Activated T-helper 17 cell treated with anti-CD3 and anti-CD28 coated beads, Interleukin-2, amount 50 U/mL, for 72 hours (primary cell): ENCODE measurements at places on chromosomes 2 and 18.

DNA sequence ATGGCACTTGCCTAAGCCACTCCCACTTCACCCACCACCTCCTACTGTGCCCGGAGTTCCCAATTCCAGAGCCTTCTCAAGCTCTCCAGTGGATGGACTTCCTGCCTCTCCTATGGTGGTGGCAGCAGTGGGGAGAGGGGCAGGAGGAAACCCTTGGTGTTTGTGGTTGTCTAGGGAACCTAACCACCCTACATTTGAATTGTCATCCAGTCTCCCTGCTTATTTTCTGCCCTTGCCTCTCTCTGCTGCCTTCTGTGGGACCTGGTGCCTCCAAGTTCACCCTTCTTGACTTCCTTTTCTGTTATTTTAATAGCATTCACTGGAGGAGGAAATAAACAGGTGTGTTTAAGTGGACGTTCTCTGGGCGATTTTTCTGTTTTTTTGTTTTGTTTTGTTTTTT is 50.0 kb upstream of the HPCAL1 start:
- no peak overlapping the region for H3K4me3 ChIP-seq
- H3K27ac ChIP-seq: no peak overlapping the region
- H3K27me3 ChIP-seq: peaks cover 2% of the 10 kb centered on the region
- no peak for ATAC-seq
- no peaks in the 10 kb centered on the region for H3K4me1 ChIP-seq

DNA sequence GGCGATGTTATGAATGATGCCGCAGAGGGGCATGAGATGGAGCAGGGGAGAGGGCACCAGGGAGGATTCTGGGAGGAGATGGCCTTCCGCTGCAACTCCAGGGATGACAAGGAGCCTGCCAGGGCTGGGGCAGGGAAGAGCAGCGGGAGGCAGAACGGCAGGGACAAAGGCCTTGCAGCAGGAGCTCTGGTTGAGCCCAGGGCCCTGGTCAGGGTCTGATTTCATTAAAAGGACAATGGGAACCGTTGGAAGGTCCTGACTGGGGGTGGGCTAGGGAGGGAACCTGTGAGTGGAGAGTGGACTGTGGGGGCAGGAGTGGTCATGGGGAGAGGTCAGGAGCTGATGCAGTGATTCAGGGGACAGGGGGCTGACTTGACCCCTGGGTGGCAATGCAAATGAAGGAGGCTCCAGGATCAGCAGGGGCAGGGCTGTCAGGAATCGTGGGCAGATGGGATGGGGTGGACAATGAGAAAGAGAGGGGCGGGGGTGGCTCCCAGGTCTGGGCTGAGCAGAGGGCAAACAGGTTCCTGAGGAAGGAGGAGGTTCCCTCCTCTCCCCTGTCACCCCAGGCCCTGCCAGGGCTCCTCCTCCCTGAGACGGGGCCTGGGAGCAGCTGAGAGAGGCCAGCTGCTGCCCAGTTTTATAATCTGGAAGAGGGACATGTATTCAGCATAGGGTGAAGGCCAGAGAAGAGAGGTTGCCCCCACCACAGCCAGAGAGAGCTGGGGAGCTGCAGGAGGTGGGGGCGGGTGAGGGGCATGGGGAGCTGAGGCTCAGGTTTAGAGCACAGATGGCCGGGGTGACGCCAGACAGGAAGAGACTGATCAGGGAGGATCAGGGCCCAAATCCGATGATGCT is 7.3 kb upstream of the DUSP2 start:
- H3K4me3 ChIP-seq: no peak overlapping the region
- peaks cover 11% of the 10 kb centered on the region for H3K36me3 ChIP-seq
- no peak for ATAC-seq
- no peaks in the 10 kb centered on the region for H3K27me3 ChIP-seq
- peak overlapping the region; percentile 67 for H3K27ac ChIP-seq

DNA sequence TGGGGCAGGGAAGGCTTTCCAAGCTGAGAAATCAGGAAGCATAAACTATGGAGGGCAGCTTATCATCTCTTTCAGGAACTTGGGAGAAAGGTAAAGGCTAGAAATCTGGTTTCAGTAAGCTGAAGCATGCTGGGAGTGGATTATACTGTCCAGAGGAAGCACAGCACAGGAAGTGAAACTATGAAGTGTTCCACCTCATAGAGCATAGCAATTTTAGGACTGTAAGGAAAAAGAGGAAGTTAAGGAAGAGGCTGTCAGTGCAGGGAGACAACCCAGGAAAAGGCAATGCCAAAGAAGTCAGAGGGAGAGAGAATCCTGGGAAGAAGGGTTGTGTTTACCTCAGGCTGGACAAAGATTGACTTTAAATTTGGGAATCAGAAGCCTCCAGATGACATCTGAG is 51.9 kb downstream of the EFEMP1 start:
- H3K27me3 ChIP-seq: peaks cover 11% of the 10 kb centered on the region
- ATAC-seq: no peak
- no peak overlapping the region for H3K27ac ChIP-seq
- no peak overlapping the region for H3K4me3 ChIP-seq
- no peaks in the 10 kb centered on the region for H3K36me3 ChIP-seq

GRCh38 chr18:46636040-46636630 is 20.9 kb downstream of the LOXHD1 start:
- H3K27me3 ChIP-seq: no peaks in the 10 kb centered on the region
- no peak overlapping the region for H3K4me3 ChIP-seq
- no peaks in the 10 kb centered on the region for H3K4me1 ChIP-seq
- H3K36me3 ChIP-seq: no peaks in the 10 kb centered on the region
- no peak for ATAC-seq

DNA sequence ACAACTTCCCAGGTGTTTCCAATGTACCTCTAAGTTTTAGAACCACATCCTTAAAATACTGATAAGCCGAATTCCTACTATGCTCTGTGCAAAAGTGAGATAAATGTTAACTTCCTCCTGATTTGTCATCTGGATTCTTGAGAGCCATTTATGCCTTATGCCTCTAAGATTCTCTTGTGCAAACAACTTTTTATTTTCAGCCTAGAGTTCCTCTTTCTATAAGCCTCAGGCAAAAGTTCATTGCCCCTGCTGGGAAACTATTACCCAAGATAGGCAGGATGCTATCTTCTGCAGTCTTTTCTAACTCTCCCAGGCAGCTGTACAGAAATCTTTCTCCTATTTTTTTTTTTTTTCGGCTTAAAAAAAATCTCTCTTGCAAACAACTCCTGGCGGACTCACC is 216.1 kb downstream of the KCNJ3 start:
- no peak overlapping the region for H3K27ac ChIP-seq
- ATAC-seq: no peak
- no peak overlapping the region for H3K4me3 ChIP-seq
- no peaks in the 10 kb centered on the region for H3K36me3 ChIP-seq

- H3K4me3 ChIP-seq: no peak overlapping the region
- no peaks in the 10 kb centered on the region for H3K4me1 ChIP-seq
- no peak overlapping the region for H3K27ac ChIP-seq
- H3K27me3 ChIP-seq: no peaks in the 10 kb centered on the region
- ATAC-seq: no peak
Observed at GRCh38 chr2:34950797-34951196, 1351.7 kb upstream of the FAM98A start.

DNA sequence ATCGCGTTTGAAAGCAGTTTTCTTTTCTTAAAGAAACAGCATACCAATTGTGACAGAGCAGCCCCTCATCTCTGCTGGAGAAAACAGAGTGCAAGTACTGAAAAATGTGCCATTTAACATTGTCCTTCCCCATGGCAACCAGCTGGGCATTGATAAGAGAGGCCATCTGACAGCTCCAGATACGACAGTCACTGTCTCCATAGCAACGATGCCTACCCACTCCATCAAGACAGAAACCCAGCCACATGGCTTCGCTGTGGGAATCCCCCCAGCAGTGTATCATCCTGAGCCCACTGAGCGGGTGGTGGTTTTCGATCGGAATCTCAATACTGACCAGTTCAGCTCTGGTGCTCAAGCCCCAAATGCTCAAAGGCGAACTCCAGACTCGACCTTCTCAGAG is 9.5 kb downstream of the GRHL1 start:
- peaks cover 13% of the 10 kb centered on the region for H3K4me1 ChIP-seq
- peaks cover 4% of the 10 kb centered on the region for H3K27me3 ChIP-seq
- H3K27ac ChIP-seq: no peak overlapping the region
- no peaks in the 10 kb centered on the region for H3K36me3 ChIP-seq
- no peak for ATAC-seq

DNA sequence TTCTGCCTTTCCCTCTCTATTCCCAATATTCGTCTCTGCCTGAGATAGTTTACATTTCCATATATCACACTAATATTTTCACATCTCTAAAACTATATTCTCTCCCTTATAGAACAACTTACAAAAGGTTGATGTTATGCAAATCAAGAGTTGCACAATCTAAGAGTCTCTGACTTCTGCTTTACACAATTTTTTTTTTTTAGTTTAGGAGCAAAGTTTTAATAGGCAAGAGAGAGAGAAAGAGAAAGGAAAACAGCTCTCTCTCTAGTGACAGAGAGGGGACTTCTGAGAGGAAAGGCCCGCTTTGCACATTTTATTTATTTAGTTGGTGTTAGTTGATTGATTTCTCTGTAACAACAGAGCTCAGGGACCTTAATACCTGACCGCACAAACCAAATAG is 380.2 kb downstream of the TXNL1 start:
- no peaks in the 10 kb centered on the region for H3K36me3 ChIP-seq
- H3K4me1 ChIP-seq: no peaks in the 10 kb centered on the region
- ATAC-seq: no peak
- no peak overlapping the region for H3K27ac ChIP-seq

GRCh38 chr2:216879727-216880508 is 20.1 kb upstream of the TNP1 start:
- peaks cover 18% of the 10 kb centered on the region for H3K27me3 ChIP-seq
- no peak for ATAC-seq
- H3K4me3 ChIP-seq: no peak overlapping the region
- H3K4me1 ChIP-seq: peaks cover 5% of the 10 kb centered on the region
- H3K27ac ChIP-seq: no peak overlapping the region

DNA sequence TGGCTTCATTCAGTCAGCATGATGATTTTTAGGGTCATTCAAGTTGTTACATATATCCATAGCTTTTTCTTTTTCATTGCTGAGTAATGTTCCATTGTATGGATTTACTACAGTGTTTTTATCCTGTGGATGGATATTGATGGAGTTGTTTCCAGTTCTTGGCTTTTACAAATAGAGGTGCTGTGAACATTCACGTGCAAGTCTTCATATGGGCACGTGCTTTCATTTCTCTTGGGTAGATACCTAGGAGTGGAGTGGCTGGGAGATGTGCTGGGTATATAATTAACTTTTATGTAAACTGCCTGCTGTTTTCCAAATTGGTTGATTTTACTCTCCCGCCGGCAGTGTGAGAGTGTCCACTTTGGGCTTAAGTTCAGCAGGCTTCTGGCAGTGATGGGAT is 16.5 kb downstream of the AGAP1 start:
- H3K27ac ChIP-seq: no peak overlapping the region
- H3K4me3 ChIP-seq: no peak overlapping the region
- H3K36me3 ChIP-seq: no peaks in the 10 kb centered on the region
- no peaks in the 10 kb centered on the region for H3K4me1 ChIP-seq
- ATAC-seq: no peak

DNA sequence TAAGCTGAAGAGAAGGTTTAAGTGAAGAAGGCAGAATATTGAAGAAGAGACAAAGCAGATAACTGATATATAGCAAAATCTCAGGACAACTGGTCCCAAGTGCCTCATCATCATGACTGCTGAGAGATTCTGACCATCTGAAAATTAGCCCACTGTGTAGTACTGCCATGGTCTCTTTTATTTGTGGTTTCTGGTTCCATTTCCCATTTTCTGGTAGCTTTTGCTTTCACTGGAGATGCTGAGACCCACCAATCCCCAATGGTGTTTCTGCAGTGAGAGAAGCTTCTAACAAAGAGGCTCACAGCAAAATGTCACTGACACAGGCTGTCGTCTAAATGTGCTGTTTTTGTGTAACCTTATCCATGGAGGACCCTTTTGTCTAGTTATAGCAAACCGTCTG is 79.5 kb downstream of the TMEM163 start:
- H3K36me3 ChIP-seq: no peaks in the 10 kb centered on the region
- H3K4me3 ChIP-seq: no peak overlapping the region
- no peak overlapping the region for H3K27ac ChIP-seq

DNA sequence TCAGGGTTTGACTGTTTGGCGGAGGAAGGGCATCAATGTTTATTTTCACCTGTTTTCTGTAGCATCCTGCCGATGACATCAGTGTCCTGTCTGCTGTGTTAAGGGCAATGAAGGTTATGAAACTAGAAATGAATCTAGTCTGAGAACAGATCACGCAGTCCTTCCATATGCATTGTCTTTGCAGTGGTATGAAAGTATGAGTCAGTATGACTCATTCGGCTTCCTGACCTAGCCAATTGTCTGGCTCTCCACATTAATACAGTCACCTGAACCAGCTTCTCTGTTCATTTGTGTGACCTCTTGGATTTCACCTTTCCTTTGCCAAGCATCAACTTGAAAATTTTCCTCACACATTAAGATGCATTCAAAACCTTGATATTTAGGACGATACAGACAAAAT is 353.8 kb downstream of the RND3 start:
- no peaks in the 10 kb centered on the region for H3K36me3 ChIP-seq
- peak; percentile 90 for ATAC-seq
- H3K4me1 ChIP-seq: no peaks in the 10 kb centered on the region
- H3K4me3 ChIP-seq: no peak overlapping the region

DNA sequence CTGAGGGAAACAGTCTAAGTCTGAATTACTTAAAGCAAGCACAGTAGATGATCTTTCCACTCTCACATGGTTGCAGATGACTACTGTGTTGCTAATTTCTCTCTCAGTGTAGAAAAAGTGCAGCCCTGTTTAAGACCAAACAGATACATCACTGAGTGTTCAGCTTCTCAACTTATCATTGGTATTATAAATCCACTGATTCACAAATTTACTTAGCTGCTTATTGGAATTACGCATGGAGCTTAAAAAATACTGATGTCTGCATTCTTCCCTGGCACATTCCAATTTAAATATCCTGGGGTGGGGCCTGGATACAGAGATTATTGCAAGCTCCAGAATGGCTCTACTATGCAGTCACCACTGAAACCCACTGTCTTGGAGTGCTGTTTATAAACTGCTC is 411.2 kb downstream of the RND3 start:
- H3K27me3 ChIP-seq: no peaks in the 10 kb centered on the region
- no peaks in the 10 kb centered on the region for H3K4me1 ChIP-seq
- H3K27ac ChIP-seq: no peak overlapping the region
- no peak for ATAC-seq

GRCh38 chr2:236558993-236559978 is 10.3 kb upstream of the ACKR3 start:
- H3K4me3 ChIP-seq: peak overlapping the region; percentile 2
- H3K27ac ChIP-seq: no peak overlapping the region
- H3K36me3 ChIP-seq: peaks cover 33% of the 10 kb centered on the region
- peak; percentile 46 for ATAC-seq

DNA sequence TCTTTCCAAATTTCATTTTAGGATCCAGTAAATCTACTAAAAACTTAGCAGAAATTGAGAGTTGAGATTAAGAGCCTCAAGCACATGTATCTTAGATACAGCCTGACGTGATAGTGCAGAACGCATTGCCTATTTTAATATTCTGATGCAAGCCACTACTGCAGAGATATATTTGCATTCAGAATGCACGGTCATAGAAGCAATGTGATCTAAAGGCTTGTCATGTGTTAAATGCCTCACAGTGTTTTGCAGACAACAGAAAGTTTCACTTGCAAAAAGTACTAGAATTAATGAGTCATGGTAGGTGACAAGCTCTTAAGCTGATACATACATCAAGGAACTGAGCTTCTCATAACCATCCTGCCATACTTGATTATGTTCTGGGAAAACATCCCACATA is 886.7 kb upstream of the CHAC2 start:
- H3K4me1 ChIP-seq: no peaks in the 10 kb centered on the region
- no peak for ATAC-seq
- no peaks in the 10 kb centered on the region for H3K27me3 ChIP-seq

- H3K4me3 ChIP-seq: no peak overlapping the region
- no peak for ATAC-seq
- H3K36me3 ChIP-seq: peaks cover 9% of the 10 kb centered on the region
- H3K27ac ChIP-seq: no peak overlapping the region
- H3K27me3 ChIP-seq: no peaks in the 10 kb centered on the region
Observed at GRCh38 chr18:13451213-13451540, 232.6 kb downstream of the LDLRAD4 start.
